ENCODE measurements at places on chromosomes 7 and 10.

- no peak for DNase-seq
These were observed 274.7 kb downstream of the NRG3 start for GRCh38 chr10:82149674-82150073.

- DNase-seq: no peak
These were observed 52.1 kb downstream of the SUFU start for GRCh38 chr10:102555781-102556328.

DNA sequence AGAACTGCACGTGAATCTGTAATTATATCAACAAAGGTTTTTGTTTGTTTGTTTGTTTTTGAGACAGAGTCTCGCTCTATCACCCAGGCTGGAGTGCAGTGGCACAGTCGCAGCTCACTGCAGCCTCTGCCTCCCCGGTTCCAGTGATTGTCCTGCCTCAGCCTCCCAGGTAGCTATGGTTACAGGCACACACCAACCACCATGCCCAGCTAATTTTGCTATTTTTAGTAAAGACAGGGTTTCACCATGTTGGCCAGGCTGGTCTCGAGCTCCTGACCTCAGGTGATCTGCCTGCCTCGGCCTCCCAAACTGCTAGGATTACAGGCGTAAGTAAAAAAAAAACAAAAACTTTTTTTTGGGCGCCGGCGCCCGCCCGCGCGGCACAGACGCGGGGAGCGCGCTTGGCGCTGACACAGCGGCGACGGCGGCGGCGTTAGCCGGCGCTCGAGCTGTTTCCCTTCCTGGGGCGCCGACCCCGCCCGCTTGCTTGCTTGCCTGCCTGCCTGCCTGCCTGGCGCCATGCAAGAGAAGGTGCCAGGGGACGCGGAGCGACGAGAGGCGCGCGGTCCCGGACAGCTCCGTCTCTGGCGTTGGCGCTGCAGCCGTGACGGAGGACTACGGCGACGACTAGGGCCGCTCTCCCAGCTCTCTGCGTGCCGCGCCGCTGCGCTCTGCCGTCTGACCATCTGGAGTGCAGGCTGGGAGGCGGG is 171.4 kb upstream of the NUPR2 start:
- DNase-seq: no peak

GRCh38 chr7:12851841-12852240 is 164.4 kb downstream of the ARL4A start:
- no peak for DNase-seq

GRCh38 chr7:102291056-102291915 is 4.6 kb downstream of the SH2B2 start:
- no peak for DNase-seq

GRCh38 chr7:27155816-27156507 is 513 bp downstream of the HOXA7 start:
- no peak for DNase-seq

DNA sequence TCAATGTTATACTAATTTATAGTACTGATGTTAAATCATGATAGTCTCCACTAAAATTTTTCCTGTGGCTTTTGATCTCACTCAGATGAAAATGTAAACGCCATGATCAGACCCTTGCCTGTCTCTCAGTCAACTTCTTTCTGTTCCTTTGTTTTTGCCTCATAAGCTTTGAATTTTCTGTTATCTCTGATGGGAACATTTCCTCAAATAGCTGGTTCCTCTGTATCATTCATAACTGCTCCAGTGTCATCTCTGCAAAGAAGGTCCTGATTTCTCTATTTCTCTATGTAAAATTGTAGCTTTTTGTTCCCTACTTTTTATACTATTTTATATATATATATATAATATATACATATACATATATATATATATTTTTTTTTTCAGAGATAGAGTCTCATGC is 67.5 kb downstream of the GPR141 start:
- no peak for DNase-seq

DNA sequence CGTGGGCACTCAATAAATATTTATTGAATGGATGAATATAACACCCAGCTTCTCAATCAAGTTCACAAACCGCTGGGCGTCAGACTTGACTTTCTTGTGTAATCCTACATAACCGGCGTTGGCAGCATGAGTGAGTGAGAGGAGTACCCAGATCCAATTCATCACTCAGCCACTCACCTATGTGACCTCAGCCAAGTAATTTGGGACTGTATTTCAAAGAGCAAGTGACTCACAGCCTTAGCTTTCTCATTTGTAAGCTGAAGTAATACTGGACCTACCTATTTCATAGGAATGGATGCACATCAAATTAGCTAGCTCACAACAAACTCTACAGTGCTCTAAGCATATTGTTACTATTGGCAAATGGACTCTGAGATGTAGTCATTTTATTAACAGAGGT is 53.8 kb upstream of the FAM204A start:
- DNase-seq: no peak

GRCh38 chr7:131836733-131837132 is 280.3 kb upstream of the PODXL start:
- DNase-seq: no peak

GRCh38 chr10:104273899-104274575 is 5.1 kb downstream of the GSTO2 start:
- no peak for DNase-seq

DNA sequence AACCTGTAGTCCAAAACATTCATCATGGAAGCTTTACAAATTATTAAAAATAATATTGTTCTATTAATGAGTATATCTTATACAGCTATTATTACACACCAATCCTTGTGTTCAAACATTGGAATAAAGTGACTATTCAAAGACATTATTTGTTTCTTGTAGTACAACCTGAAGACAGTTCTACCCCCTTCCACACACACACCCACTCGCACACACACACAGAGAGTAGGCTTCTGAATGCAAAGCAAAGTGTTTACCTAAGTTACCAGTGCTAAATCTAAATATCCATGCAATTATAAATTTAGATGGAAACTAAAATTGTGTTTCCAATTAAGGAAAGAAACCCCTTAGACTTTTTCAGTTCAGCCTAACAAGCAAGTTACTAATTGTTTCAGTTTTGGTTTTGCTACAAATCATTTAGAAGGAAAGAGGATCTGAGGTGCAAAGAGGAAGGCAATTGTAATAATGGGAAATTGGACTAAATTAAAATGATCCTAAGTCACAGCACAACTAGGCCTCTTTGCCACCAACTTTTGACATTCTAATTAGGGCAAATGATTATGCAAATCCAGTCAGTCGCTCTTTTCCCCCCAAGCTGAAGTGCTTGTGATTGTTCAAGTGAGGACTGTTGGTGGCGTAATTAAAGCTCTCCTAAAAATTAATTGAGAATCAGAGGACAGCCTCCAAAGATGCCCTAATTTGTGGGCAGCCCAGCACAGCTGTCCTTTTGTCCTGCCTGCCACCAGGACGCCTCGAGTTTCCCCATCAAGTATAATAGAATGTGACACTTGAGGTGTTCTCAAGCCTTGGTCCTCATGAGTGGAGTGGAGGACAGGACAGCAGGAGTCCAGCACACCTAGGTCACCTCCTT is 19.9 kb upstream of the ATOH7 start:
- no peak for DNase-seq

DNA sequence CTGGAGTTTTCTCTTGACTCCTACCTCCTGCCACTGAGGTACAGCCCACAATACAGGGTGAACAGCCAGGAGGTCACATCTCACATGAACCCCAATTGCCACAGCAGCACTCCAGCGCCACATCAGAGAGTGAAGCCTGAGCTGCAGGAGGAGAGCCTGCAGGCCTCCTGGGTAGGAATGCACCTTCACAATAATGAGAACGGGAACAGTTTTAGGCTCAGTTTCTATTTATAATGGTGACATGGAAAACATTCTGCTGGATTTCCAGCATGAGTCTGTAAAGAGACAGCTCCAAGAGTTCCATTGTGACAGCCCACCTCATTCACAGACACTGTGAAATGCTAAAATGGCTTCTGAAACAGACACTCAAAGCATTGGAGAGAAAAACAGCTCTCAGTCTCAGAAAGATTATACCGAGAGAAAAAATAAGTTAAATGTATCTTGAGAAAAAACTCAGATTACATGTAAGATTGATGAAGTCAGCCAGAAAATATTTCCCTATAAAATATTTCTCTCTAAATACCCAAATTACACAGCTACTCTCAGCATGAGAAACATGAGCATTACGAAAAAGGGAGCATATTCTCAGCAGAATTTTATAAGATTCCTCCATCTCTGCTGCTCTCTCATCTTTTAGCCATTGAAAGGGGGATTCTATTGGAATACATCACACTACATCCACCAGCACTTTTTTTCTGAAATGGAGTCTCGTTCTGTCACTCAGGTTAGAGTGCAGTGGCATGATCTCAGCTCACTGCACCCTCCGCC is 11.3 kb downstream of the ZNF680 start:
- DNase-seq: no peak

- no peak for DNase-seq
These were observed 5.9 kb downstream of the PGAM2 start for GRCh38 chr7:44059219-44060090.

- no peak for DNase-seq
These were observed 758.0 kb downstream of the AUTS2 start for GRCh38 chr7:70356085-70356786.

GRCh38 chr10:94890264-94891022 is 48.0 kb upstream of the CYP2C9 start:
- DNase-seq: no peak

DNA sequence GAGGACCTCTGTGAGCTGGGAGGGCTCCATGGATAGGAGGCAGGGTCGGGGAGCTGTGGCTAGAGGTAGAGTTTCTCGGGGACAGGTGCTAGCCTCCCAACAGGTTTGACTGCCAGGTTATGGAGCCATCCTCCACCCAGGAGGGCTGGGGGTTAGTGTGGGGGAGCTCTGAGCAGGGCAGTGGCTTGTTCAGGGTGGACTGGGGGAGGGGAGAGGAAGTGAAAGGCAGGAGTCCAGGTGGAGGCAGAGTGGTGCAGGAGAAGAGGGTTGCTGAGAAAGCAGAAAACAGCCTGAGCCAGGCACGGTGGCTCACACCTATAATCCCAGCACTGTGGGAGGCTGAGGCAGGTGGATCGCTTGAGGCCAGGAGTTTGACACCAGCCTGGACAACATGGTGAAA is 40.5 kb upstream of the HSPB1 start:
- no peak for DNase-seq

GRCh38 chr7:105875505-105875904 is 894 bp downstream of the ATXN7L1 start:
- DNase-seq: no peak

GRCh38 chr10:104862-105565 is 30.2 kb upstream of the ZMYND11 start:
- no peak for DNase-seq

All from stimulated activated CD4-positive, alpha-beta T cell treated with anti-CD3 and anti-CD28 coated beads, TNF-alpha, amount 100 ng/mL, for 48 hours (primary cell).